Stimulated activated naive B cell treated with anti-CD40 and anti-IgM and Interleukin-4, amounts not matched to agents 10 μg/mL and 1 μg/mL and 100 μg/mL, for 72 hours (primary cell): ENCODE measurements at places on chromosomes 12 and 14.

GRCh38 chr12:103975368-103975767 lies 9.7 kb downstream of the TDG start:
- DNase-seq: no peak

DNA sequence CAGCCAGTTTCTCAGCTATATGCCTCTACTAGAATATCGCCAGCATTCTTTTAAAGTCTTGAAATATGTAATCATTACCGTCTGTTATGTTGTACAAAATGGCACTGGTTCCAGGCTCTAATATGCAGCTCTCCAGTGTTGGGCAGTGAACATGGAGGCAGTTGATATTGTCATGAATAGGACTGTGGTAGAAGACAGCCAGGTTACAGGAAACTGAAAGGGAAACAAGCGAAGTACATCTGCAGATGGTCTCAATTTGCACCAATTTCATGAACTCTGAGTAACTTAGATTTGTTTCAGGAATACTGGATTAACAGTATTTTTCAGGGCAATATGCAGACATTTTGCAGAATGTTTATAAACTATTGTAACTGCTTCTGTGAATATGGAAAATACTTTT lies 13.4 kb upstream of the KLHL42 start:
- DNase-seq: no peak

GRCh38 chr14:83253870-83254269 lies 1720.2 kb upstream of the SEL1L start:
- DNase-seq: no peak

- DNase-seq: no peak
These were observed 77.0 kb upstream of the METAP2 start for GRCh38 chr12:95396849-95397468.

GRCh38 chr14:76773956-76774820 lies 12.9 kb downstream of the VASH1 start:
- no peak for DNase-seq

GRCh38 chr12:100303831-100304230 lies 36.9 kb downstream of the SCYL2 start:
- DNase-seq: no peak

GRCh38 chr12:81297601-81298000 lies 219.7 kb downstream of the ACSS3 start:
- no peak for DNase-seq

DNA sequence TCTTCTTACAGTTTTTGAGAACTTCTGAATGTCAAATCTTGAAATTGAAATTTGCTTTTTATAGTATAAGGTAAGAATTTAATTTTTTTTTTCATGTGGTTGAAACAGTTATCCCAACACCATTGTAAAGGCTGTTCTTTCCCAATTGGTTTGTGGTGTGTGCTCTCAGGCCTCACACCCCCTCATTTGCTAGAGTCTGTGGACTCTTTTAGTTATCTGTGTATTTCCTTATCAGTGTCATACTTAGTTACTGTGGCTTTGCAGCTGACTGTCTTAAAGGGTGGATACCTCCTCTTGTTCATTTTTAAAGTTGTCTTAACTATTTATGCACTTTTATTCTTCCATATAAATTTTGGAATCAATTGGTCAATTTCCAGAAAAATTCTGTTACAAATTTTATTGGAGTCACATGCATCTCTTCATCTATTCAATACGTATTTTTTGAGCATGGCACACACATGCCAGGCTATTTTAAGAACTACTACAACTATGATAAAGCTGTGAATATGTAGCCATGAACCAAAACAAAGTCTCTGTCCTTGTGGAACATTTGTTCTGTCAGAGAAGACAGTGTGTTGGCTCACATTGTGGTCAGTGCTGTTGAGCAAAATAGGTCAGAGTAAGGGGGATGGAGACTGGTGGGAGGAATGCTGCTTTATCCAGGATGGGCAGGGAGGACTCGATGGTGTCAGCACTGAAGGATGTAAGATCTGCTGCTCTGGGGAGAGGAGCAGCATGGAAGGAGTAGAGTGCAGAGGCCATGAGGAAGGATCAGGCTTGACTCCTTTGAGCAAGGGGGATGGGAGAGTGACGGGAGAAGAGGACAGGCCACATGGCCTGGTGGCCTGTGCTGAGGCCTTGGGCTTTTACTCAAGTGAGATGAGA lies 24.1 kb downstream of the FGF23 start:
- no peak for DNase-seq

DNA sequence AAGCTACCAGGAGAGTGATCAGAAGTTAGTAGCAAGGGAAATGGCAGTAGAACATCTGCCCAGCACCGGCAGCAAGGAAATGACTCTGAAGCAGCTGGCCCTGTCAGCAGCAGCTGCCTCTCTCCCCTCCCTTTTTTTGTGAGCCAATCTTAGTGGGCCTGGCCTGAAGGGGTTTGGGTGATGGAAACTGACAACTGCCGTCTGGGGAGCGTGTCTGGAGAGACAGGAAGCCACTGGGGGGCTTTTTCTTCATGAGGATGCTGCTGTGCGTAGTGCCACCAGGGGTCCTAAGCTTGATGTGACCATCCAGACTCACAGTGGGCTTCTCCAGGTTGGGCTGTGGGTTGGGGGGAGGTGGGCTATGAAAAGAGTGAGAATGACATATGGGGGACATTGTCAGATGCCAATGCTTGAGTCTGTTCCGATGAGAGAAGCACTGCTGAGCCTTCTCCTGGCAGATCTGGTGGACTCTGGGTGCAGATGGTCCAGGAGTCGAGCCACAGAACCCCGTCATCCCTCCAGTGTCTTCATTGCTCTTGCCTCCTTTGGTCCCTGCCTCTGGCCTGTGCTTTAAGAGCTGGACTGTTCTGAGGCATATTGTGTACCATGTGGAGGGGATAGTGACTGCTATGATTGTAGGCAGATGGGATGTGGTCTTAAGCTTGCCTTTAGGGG lies 87.6 kb upstream of the HIF1A start:
- no peak for DNase-seq

GRCh38 chr12:51265024-51265423 lies 5.2 kb downstream of the SMAGP start:
- DNase-seq: no peak

- DNase-seq: no peak
These were observed 242.9 kb upstream of the PLEKHG7 start for GRCh38 chr12:92459850-92460249.

DNA sequence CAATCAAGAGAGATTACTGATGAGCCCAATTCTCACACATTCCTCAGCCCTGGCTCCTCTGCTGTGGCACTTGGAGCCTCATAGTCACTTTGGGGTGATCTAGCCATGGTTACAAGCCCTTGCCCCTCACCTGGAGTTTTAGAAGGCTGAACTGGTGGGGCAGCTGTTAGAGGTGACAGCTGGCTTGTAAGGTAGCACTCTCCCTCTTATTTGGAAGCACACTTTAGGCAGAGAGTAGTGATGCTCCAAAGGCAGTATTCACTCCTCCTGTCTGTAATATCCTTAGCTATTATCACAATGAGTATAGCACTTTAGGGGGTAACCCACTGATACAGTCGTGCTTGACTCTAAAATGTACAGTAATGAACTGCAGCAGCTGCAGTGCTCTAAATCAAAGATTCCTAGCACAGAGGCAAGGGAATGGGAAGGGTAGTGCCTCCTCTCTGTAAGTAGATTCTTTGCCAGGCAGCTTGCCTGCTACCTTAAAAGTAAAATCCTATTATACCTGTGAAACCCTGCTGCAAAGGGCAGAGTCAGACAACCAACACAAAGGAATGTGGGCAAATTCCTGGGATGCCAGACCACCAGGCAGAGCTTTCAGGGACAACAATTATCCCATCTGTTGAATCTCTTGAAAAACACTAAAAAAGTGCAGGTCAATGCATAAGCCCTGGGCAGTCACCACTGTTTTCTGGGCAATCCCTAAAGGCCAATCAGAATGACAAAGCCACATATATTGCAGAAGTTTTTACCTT lies 336.3 kb downstream of the NOVA1 start:
- DNase-seq: no peak

DNA sequence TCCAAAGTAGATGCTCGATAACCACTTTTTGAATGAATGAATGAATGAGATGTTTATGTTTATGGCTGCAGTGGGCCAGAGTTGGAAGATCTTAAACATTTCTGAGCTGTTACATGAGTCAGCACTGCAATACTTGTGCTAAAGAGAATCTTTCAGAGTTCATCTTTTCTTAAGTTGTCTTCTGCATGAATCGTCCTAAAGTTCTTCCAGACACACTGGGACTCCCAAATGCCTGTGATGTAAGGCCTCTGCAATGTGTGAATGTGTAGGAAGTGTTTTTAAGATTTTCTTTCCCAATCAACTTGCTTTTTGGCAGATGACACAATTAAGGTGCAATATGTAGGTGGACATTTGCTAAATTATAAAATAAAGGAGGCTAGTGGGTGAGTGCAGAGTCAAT lies 50.3 kb upstream of the TRIM9 start:
- DNase-seq: no peak

DNA sequence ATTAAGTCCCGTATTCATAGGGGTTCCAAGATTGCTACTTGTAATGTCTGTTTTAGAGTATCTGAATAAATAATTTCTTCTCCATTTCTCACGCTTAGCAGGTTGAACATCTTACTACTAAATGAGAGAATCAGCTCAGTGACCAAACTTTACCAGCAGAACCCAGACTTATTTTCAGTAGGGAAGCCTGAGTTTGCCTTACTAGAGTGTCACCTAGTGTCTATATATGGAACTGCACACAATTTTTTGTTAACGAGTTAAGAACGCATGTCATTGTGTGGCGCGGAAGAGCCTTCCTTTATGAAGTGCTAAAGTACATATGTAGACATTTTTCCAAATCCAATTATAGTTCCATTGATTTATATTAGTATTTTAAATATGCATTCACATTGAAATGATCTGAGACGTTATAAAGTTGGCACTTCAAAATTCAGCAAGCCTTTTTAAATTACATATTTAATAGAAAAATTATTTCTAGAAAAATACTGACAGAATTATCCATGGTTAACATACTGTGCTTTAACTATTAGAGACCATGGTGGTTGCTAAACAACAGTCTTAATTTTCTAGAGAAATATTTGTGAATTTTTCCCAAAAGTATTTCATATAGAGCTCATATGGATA lies 88.3 kb downstream of the RPS29 start:
- DNase-seq: no peak

DNA sequence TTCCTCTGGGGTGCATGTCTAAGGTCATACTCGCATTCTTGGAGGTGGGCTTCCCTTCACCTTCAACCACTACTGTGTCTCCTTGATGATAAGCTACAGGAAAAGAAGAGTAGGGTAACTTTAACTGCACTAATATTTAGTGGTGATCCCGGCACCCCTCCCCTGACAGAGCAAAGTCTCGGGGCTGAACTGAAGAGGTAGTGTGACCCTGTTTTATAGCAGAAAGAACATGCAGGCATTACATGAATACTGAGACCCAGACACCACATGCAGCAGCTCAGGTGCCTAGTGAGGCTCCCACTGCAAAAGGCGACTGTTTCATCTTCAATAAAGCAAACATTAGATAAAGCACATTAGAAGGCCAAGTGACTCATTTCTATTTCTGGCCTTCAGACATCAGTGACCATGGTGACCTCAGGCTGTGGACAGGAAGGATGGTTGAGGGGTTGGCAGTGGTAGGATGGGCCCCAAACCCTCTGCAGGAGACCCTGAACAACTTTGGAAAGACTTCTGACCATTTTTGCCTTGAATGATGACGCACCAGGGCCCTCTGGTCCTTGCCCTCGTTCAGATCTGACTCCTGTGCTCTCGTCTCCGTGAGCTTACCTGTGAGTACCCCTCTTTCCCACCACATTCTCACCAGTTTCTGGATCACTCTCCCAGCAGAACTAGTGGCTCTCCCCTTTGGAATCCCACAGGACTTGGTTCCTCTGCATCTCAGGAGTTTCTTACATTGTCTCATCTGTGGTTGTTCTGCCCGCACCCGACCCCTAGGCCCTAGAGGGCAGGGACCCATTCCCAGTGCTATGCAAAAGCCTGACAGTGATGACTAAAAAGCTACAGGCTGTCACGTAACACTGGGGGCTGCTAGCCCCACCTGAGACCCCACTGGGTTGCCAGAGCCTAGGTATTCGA lies 23.8 kb upstream of the JPH4 start:
- DNase-seq: no peak

- no peak for DNase-seq
These were observed 111.4 kb downstream of the STXBP6 start for GRCh38 chr14:24938593-24938992.

GRCh38 chr14:60204104-60204842 lies 39.1 kb upstream of the DHRS7 start:
- no peak for DNase-seq

- DNase-seq: no peak
These were observed 62.3 kb downstream of the SAMD4A start for GRCh38 chr14:54629183-54629582.

DNA sequence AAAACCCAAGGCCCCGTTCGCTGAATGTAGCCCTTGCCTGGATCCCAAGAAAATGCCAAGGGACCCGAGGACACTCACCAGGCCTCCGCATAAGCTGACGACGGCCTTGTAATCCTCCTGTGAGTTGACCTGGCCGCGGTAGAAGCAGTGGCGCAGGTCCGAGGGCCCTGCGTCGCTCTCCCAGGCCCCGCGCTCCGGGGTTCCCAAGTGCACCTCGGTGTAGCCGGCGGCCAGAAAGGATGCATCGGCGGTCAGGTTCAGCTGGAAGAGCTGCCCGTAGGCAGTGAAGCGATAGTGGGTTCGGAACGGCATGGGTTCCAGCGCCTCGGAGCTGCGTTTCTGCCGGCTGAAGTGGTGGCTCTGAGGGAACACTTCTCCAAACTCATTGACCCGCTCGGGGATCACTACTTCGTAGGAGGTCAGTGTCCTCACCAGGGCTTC lies 1.2 kb downstream of the ADAMTS20 start:
- no peak for DNase-seq

- peak; percentile 6 for DNase-seq
These were observed at the start of gene MSRB3 for GRCh38 chr12:65278576-65279368. TSS of gene MSRB3 (plus strand) at chr12:65278683. CDS start at chr12:65308580, 29,897 bp downstream.
